T-helper 22 cell (primary cell): ENCODE measurements at places on chromosomes 1 and 21.
A peak's percentile ranks its signal among the peaks of the same experiment; 100 is the strongest.

DNA sequence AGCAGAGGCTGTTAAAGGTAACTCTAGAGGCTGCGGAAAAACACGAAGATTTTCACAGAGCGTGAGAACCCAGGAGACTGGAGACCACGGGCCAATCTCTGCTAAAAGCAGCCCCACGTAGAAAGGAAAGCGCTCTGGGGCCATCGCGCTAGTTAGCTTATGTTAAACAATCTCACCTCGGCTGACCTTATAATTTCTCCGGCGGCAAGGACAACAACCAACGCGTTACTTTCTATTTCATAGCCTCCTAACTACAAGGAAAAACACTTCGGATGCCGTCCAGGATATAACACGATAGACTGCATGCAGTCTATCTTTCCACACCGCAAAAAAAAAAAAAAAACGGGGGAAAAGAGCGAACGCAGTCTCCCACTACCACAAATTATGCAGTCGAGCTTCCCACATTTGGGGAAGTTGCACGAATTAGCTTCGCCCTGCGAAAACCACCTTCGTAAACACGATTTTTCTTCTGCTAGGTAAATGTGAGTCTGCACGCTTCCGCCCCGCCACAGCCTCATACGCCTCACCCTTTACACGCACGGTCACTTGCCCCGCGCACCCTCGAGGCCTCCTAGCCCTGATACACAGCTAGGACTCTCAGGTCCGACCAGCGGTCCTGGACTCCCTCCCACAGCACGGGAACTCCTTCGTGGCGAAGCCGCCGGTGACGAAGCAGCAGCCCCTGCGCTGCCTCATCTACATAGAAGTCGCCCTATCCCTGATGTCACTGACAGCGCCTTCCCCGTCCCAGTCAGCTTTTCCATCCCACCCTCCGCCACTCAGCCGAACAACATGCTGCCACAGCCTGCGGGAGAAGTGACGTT lies 87.8 kb downstream of the PRKAB2 start:
- peak; percentile 55 for DNase-seq

DNA sequence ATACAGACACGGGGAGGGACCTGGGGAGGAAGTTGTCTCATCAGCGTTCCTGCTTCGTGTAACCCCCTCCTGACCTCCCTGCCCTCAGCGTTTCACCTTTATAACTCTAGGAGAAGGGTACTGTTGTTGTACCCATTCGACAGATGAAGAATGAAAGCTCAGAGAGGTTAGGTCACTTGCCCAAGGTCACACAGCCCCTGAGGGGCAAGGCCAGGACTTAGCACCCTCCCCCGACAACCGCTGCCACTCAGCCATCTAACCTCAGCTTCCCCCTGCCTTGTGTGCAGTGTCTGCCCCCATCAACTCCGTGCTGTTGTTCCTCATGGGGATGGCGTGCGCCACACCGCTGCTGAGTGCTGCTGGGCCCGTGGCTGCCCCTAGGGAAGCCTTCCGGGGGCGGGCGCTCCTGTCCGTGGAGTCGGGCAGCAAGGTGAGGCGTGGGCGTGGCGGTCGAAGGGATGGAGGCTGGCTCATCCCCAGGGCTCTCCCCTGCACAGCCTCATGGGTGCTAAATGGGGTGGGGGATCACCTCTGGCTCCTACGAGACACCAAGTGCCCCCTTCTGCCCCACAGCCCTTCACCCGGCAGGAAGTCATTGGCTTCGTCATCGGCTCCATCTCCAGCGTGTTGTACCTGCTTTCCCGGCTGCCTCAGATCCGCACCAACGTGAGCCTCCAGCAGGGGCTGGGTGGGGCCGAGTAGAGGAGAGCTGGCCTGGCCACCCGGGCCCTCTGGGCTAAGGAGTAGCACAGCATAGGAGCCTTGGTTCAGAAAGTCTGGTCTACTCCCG lies 14.0 kb downstream of the SLC66A1 start:
- no peak for DNase-seq

DNA sequence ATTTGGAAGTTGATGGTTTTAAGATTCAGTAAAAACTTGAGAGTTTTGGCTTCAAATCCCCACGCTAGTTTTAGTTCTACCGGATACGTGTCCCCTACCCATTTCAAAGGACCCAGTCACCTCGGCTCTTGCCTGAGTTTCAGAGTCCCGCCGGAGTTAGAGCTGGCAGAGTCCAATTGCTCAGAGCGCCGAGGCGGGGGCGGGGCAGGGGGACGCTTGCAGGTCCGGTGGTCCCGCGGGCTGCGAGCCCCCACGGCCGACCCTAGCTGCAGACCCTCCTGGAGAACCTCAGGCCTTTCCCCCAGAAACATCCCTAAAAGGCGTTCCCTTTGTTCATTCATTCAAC lies 765 bp upstream of the VPS45 start:
- no peak for DNase-seq

- no peak for DNase-seq
Observed at GRCh38 chr1:14733048-14733778, 134.7 kb downstream of the KAZN start.

DNA sequence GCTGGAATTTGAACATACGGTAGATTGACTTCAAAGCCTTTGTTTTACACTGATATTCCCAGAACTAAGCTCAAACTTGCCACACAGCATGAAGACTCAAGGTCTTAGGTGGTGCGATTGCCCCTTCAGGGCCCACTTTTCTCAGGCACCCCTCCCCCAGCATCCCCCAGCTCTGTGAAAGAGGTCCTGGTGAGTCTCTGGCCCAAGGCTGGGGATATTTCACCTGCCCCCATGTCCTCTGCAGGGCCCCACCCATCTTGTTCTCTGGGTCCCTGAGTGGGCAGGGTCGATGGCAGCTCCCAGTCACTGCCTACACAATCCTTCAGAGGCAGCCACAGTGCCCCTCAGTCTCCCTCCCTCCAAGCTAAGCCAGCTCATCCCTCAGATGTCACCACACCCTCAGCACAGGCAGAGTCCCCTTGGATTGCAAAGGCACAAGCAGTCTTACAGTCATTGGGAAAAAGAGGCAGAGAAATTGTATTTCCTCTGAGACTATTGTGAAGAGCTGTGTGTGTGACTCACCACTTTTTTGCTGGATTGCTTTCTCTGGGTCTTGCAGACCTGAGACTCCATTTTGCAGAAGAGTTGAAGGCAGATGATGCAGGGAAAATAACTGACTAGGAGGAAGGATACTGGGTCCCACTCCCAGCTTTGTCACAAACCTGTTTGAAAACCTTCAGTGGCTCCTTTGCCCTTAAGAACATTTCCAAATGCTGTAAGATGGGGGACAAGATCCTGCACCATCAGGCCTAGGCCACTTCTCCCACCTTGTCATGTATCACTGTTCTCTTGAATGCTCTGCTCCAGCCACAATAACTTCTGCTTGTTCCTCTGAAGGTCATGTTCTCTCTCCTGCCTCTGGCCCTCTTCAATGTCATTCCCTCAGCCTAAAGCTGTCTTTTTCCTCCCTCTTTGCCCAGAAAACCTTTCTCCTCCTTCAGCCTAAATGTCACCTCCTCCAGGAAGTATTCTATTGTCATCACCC lies 119.1 kb upstream of the GRIK3 start:
- no peak for DNase-seq

- DNase-seq: peak; percentile 68
Observed at GRCh38 chr1:192516776-192517297, 58.7 kb upstream of the RGS1 start.

DNA sequence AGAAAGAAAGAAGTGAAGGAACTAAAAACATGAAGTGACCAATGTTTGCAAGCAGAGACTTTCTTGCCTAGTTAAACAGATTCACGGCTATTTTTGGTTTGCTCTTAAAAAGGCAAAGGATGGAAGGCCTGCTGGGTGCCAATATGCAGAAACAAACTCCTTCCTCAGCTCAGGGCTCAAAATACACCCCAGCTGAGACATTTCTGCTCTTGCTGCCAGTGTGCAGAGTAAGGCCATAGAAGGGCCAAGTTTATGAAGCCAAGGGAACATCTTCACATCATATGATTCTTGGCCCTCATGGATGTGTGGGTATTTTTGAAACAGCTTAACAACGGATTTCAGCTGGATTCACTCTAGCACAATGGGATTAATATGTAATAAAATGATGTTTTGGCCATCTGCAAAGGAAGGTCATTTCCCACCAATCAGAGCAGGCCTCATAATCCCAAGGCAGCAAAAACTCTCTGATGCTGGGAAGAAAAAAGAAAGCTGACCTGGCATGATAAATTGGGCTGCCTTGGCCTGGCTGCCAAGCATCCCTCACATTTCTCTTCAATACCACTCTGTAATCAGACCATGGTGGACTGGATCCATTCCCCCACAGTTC lies 70.7 kb downstream of the CAPZB start:
- no peak for DNase-seq

DNA sequence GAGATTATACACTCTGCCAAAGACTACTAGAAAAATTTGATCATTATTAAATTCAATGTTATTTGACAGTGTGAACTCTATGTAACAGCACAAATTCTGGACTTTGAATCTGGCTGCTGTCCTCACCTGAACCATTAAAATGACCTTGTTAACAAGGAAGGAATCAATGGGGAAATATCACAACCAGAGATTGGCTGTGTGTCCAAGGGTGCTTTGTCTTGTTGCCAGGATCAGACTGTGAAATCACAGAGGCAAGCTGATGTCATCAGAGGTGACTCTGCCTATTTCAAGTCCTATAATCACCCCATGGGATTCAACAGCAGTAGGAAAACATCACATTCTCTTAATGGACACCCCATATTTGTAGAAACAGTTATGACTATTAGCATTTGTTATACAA lies 46.8 kb downstream of the ADAMTS5 start:
- DNase-seq: no peak

DNA sequence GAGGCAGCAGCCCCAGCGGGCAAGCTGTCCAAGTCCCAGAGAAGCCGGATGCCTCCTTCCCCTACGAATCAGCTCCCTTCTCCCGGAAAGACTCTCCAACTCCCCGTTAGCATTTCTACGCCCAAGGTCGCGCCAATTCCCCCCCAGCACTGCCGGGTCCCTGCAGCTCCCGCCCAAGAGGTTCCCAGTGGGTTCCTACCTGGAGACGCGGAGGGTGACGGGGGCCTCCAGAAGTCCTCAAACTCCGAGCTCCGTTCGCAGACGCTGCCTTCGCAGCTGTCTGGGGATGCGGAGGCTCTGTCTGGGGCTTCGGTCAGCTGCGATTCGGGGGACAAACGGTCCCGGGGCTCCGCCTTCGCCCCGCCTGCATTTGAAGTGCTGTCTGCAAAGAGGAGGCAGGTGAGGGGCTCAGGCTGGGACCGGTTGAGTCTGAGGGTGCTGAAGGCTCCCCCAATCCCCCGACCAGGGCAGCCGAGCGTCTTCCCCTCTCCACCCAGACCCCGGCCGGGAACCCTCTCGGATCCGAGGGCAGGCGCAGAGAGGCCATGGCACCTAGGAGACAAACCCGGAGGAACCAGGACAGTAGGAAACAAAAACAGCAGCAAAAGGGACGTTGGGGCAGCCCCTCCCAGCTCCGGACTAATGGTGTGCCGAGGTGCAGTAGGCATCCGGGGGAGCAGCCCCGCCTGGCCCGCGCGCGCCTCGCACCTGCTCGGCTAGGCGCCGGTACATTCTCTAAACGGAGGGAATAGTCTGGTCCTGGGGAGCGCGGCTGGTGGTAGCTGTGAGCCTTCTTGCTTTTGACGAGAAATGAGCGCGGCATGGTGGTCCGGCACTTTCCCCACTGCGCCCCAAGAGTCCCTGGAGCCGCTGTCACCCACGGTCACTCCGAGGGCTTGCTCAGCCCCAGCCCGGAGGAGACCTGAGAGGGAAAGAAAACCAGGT lies 3.8 kb downstream of the GFI1 start:
- DNase-seq: no peak

DNA sequence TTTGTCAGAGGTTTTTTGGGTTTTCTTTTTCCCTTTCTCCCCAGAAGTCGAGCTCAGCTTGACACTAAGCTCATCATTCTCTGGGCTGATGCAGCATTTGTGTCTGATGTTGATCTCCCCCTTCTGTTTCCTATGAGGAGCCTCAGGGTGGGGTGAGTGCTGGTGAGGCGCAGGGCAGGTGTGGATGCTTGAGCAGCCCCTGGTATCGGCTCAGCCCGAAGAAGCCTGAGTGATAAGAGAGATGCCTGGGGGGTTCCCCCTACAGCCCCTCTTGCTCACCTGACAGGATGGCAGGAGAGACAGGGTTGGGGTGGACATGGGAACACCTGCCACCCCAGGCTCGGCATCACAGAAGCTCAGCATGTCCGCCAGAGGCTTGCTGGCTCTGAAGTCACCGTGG lies 239.0 kb downstream of the RHOU start:
- DNase-seq: no peak

- DNase-seq: no peak
Observed at GRCh38 chr1:84253036-84253435, 48.5 kb upstream of the SAMD13 start.

- no peak for DNase-seq
Observed at GRCh38 chr1:176691251-176692228, 228.6 kb downstream of the PAPPA2 start.

DNA sequence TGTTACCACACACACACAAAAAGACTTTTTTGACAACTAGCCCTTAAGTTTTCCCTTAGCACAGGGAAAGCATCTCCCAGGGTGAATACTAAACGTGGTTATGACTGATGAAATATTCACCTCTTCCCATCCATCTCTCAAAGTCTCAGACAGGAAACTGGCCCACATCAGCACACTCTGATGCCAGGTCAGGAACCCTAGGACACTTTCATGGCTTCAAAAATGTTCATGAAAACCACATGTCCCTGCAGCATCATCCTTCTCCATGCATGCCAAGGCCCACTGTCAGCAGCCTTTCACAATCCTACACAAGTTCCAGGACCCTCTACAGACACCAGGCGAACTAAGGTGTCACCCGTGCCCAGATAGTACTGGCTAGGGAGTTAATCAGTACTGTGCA lies 68.7 kb downstream of the DNTTIP2 start:
- DNase-seq: no peak

- DNase-seq: no peak
Observed at GRCh38 chr1:182569939-182570610, 19.0 kb downstream of the RNASEL start.

- no peak for DNase-seq
Observed at GRCh38 chr1:156465747-156466365, 34.7 kb downstream of the MEF2D start.

DNA sequence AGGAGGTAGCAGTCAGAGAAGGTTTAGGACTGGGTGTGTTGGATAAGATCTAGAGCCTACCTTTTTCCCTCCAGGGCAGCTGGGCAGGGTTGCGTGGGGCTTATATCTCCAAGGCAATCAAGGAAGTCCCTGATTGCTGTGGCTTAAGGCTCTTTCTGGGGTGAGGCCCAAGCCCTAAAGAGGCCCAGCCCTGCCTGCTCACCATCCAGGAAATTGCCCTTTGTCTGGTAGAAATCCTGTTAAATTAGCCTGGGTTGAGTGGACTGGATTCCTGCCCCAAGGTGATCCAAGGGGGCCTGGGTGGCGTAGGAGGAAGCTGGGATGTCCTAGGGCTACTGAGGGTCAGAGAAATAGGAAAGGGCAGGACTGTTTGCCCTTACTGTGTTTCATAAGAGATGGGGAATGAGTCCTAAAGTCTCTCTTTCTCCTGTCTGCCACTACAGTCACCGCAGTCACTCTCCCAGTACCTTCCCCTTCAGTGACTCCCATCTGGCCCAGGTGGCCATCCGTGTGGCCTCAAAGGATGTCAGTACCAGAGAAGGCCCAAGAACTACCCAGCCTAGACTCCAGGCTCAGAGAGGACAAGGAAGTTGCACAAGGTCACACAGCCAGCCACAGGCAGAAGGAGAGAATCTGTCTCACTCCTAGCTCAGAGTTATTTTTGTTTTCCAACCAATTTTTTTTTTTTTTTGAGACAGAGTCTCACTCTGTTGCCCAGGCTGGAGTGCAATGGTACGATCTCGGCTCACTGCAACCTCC lies 25.8 kb downstream of the MFSD2A start:
- DNase-seq: no peak
